ENCODE measurements at places on chromosomes 5 and 9.

DNA sequence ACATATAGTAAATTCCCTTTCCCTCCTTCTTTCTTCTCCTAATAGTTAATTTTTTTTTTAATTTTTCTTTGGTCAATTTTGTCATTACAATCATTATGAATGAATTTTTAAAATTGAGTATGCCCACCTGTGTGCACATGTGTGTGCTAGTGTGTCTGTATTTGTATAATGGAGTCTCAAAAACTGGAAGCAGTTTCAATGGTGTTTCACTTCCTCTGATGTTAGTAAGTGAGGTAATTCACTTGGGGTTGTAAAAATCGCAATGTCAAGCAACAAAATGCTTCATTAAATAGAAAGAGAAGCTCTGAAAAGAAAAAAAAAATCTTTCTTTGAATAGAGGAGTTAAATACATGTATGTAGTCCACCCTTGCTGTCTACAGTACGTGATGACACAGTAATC lies 1467.6 kb upstream of the NUDT12 start:
- DNase-seq: no peak

DNA sequence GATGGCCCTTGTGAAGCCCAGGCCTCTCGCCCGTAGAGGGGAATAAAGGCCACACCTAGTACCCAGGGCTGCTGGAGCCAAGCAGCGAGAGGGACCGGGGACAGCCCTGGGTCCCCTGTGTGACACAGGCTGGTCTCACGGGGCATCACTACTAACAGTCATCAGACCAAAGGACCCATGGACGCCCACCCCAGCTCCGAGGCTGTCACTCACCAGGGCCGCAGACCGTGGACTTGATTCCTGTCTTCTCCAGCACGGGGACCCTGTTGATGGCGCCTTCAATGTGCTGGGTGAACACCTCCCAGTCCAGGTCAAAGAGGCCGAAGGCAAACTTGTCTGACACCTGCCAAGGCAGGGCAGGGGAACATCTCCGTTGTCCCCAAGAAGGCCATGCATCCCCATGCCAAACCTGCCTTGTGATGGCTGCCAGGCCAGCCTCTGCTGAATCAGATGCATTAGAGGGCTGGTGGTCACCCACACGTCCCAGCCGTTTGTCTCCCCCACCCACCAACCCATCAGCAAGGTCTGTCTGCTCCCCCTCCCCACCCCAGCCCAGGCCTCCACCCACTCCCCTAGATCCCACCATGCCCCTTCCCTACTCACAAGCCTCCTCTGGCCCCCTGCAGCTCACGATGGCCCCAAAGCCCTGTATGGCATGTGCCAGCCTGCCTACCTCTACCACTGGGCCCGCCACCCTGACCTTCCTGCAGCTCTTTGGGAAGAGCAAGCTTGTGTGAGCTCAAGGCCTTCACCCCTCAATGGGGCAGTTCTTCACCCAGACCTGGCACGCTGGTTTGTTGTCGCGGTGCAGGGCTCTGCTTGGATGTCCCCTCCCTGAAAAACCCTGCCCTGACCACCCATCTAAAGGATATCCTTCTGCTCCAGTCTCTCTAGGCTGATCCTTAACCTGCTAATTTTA lies 20.8 kb downstream of the SARDH start:
- DNase-seq: no peak

DNA sequence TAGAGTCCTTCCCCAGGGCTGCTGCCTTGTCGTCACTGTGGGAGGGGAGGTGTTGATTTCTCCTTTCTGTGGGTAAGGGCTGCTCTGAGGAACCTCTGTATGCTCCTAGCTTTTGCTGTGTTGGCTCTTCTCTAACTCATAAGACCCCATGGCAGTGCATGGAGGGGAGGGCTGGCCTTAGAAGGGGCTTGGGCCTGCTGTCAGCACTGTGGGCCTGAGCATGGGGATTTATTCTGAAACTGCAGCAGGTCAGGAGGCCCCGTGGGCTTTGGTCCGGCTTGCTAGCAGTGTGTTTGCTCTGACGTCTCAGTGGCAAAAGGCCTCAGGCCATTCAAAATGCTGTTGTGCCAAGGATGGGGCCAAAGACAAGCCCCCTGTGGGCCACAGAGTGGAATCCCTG lies 6.8 kb downstream of the FGF18 start:
- DNase-seq: no peak

- no peak for DNase-seq
These were observed 11.8 kb upstream of the FCN1 start for GRCh38 chr9:134929193-134930158.

GRCh38 chr9:19465586-19466279 lies 56.9 kb downstream of the ACER2 start:
- no peak for DNase-seq

GRCh38 chr5:75511435-75512382 lies at the start of the genes CERT1 and POLK:
CERT1 (minus strand) TSS chr5:75511629; CDS start chr5:75511207, 422 bp downstream.
POLK (plus strand) TSS chr5:75511891.
- DNase-seq: peak; percentile 83

DNA sequence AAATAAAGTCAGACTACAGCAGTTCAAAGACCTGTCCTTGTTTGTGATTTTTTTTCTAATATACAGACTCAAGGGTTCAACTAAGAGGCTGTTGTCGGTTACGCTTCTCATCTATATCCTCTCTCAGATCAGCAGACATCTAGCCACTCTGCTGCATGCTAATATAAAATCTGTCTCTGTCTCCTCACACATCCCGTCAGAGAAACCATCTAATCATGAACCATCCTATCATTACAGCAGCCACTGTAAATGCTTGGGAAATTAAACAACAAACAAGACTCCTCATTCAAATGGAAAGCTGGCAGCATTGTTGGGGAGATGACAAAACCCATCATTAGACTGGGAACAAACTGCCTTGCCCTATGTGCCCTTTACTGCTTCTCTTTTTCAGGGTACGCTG lies 94.8 kb downstream of the SEMA5A start:
- DNase-seq: no peak

DNA sequence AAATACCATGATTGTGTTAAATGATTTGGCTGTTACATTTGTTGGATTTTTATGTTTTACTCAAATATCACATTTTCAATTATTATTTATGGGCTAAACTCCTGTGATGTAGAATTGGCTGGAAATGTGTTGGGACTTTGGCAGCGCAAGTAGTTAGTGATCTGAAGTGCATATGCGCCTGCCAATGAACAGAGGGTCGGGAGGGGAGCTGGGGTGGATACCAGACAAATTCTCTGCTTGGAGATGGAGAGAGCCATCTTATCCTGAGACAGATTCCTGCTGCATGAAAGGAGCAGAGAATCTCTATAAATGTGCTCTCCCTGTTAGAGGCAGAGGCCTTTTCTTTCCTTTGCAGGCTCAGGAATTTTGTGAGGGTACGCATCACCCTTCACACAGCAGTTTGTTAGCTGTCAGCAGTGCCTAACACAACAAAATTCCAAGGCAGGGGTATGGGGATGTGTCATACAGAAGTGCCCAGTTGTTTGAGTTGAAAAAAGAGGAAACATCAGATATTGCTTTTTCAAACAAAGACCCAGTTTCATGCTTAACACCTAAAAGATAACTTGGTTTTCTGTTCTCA lies 489.1 kb downstream of the CSNK1G3 start:
- DNase-seq: no peak

- DNase-seq: no peak
These were observed 1.3 kb upstream of the HABP4 start for GRCh38 chr9:96448546-96449170.
